SK-N-MC (cell line): ENCODE measurements at places on chromosomes 11 and 22.

DNA sequence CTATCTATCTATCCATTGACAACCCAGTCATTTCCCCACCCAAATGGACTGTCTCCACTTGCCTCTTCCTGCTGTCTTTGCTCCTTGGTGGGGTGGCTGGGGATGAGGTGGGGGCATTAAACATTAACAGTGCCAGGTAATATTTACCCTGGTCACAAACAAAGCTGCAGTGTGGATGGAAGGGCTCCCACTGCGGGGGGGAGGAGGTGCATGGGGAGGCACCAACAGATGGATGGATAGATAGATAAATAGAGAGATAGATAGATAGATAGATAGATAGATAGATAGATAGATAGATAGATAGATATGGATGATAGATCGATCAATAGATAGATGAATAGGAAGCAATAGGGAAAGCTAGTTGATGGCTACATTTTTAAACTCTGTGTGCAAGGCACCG is 2.3 kb upstream of the FXYD2 start:
- no peak for DNase-seq

DNA sequence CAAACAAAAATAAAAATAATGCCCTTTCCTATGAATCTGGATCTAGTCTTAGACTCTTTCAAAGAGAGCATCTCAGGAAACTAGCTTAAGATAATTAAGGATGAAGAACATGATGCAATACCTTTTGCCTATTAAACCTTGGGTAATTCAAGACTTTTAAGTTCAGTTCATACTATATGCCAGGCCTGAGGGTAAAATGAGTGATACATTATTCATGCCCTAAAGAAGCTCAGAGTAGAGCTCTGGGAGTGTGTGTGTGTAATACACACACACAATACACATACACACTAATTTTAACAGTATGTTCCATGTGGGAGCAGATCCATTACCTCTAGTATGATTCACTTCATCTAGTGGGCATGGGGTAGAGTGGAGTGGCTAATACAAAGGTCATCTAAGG is 651.4 kb upstream of the CHORDC1 start:
- DNase-seq, result peak; percentile 83

GRCh38 chr22:19943082-19944026 is 1.7 kb upstream of the TXNRD2 start:
- peak; percentile 70 for DNase-seq

- DNase-seq, result no peak
Measured at GRCh38 chr22:42288791-42289190, 18.3 kb upstream of the TCF20 start.

GRCh38 chr11:103920933-103921332 is 115.5 kb upstream of the DDI1 start:
- no peak for DNase-seq

- no peak for DNase-seq
Measured at GRCh38 chr11:133228471-133229329, 303.6 kb downstream of the OPCML start.

DNA sequence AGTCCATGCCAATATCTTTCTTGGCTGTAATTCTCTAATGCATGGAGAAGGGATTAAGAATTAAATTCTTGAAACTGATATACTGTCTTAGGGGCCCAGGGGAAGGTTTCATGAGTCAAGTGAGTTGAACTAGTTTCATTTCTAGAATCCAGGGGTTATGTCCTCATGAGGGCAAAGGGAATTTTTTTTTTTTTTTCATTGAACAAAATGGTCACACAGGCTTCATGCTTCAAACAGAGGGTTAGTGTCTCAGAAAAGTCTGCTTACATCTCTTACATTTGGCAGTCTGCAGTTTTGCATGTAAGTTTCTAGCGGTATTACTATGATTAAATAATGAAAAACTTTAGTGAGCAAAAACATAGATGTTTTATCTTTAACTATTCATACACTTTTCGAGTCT is 32.9 kb downstream of the PPME1 start:
- no peak for DNase-seq

DNA sequence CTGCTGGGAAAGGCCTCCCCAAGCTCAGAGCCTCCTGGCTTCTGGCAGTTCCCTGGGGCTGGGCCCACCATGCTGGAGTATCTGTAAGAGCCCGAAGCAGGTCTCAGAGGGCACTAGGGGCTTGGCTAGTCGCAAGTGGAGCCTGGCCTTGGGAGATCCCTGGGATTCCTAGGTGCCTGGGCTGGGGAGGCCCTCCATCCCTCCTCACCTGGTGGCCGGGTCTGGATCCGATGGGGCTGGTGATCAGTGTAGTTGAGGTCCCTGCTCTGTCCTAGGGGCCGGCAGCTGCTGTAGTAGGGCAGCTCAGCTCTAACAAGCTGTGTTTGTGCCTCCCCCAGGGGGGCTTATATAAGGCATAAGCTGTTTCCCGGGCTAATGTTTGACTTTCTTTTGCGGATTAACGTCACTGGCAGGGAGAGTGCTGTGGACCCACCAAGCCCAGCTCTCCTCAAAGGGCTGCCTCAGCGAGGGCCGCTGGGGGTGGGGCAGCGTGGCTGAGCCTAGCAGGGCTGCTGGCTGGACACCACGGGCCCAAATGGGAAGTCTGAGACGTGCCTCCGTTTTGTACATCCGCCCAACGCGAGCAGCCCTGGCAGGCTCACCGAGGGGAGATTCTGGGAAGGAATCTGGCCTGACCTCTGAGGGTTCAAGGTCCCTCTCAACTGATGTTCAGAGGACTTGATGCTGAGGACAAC is at the start of gene SLC22A8:
SLC22A8 (minus strand) TSS at position 321 of the 695 bp plus-strand sequence. CDS start 883 bp downstream, outside the sequence.
- no peak for DNase-seq

GRCh38 chr11:48261600-48261999 is 2.1 kb upstream of the OR4X1 start:
- DNase-seq, result no peak

GRCh38 chr22:20725987-20726558 is 47.8 kb upstream of the SERPIND1 start:
- no peak for DNase-seq

GRCh38 chr22:20550057-20550817 is 42.8 kb downstream of the MED15 start:
- DNase-seq, result no peak

- DNase-seq, result no peak
Measured at GRCh38 chr11:117573326-117573725, 223.7 kb downstream of the DSCAML1 start.

- no peak for DNase-seq
Measured at GRCh38 chr11:61983419-61983818, 16.0 kb upstream of the FTH1 start.

- DNase-seq, result no peak
Measured at GRCh38 chr11:72700146-72700545, 25.9 kb upstream of the PDE2A start.

DNA sequence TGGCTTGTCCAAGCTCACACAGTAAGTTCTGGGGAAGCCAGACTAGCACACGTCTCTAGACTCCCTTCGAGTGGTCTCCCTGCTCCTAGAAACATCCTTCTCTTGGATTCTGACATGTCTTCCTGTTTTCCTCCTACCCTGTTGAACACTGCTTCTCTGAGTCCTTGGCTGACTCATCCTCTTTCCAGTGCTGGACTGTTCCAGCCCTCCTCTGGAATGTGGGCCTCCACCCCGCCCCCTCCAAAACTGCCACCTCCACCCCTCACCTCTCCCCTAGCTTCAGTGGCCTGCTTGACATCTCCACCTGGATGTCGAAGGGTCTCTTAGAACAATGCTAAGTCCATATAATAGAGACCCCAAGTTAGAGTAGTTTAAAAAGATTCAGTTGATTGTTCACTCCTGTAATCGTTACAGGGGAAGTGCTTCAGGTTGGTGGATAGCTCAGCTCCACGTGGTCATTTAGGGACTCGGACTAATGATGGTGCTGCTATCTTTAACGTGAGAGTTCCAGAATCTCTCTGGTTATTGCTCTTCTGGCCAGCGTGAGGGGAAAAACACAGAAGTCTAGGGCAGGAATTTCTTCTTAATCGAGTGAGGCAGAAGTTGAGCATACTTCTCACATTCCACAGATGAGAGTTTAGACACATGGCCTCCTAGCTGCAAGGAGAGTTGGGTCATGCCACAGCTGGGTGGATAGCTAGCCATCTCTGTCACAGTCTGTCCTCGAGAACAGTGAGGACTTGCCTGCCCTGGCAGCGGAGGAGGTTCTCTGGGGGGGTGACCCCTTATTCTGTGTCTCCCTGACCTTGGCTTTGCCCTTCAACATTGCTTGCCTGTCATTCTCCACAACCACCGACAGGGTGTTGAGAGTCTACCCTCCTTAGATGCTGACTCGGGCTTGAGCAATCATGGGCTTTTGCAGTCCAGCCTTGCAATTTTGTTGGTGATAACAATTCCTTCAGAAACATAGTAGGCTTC is 4.7 kb upstream of the C11orf96 start:
- no peak for DNase-seq

- no peak for DNase-seq
Measured at GRCh38 chr22:46619830-46620501, at the start of gene GRAMD4. TSS of gene GRAMD4 (plus strand) at chr22:46620386. CDS start at chr22:46626800, 6,414 bp downstream.

DNA sequence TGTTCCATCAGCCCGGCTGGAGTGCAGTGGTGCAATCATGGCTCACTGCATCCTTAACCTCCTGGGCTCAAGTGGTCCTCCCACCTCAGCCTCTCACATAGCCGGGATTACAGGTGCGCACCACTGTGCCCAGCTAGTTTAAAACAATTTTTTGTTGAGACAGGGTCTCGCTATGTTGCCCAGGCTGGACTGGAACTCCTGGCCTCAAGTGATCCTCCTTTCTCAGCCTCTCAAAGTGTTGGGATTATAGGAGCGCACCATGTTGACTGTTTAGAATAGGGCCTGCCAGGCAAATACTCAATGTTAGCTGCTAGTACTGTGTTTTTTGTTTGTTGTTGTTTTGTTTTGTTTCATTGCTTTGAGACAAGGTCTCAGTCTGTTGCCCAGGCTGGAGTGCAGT is 66.4 kb downstream of the ARHGAP8 start:
- DNase-seq, result no peak

DNA sequence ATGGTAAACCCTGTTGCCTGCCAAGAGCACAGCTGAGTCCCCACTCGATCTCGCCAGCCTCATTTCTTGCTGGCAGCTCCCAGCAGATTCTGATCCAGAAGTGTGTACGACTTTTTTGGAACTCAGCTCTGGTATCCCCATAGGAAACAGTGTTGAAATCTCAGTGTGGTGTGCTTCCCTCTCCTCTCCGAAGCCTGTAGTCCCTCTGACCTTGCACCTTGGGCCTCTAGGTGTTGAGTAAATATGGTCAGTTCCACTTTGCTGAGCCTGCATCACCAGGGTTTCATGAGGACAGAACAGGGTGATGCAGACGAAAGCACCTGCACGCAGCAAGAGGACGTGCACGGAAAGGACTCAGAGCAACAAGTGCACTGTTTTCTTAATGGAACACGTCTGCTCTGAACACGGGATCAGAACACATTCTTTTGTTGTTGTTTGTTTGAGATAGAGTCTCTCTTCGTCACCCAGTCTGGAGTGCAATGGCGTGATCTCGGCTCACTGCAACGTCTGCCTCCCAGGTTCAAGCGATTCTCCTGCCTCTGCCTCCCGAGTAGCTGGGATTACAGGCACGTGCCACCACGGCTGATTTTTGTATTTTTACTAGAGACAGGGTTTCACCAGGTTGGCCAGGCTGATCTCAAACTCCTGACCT is 3.8 kb upstream of the CPT1A start:
- DNase-seq, result no peak

GRCh38 chr22:48204296-48204695 is 1441.8 kb downstream of the TBC1D22A start:
- DNase-seq, result no peak

GRCh38 chr22:36478966-36479365 is 2.5 kb downstream of the TXN2 start:
- no peak for DNase-seq

GRCh38 chr11:113664069-113664980 is 41.8 kb downstream of the TMPRSS5 start:
- no peak for DNase-seq

DNA sequence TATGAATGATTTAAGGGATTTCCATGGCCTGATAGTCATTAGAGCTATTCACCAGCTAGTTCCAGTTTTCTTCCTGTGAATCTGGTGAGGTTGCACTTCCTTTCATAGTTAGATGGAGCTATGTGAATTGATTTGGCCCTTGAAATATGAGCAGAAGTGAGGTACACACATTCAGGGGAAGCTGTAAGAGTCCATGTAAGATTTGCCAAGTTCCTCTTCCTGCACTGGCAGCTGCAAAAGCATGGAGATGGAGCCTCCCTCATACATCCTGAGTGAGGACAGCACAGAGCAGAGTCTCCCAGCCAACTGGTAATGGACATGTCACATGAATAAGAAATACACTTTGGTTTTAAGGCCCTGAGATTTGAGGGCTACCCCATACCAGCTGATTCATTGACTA is 111.7 kb downstream of the CD44 start:
- DNase-seq, result no peak

DNA sequence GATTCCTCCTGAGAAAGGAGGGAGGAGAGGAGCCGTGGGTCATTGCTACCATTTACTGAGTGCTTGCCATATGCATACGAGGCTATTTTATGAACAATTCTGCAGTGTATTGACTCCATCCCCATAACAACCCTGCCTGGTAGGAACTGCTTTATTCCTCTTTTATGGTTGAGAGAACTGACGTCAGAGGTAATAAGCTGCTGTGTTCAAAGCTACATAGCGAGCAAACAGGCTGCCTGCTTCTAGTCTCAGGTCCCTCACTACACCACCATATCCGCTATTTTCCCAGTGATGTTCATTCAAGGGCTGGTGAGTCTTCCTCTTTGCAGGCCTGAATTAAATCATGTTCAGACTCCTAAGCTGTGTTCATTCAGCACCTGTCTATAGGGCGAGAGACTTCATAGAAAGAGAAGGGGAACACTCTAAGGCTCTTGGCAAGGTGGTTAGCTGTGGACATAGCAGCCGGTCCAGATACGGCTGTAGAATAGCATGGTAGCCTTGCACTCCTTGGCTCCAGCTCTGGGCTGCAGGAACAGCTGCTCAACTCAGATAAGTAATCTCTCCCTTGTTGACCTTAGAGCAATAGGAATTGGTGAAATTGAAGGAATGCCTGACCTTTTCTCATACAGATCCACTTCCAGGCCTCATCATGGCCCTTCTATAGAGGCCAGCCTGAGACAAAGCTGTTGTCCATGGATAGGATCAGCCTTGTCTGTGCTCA is 82.6 kb downstream of the MICAL2 start:
- no peak for DNase-seq

GRCh38 chr22:46131151-46131587 is 19.2 kb upstream of the PPARA start:
- no peak for DNase-seq

- DNase-seq, result no peak
Measured at GRCh38 chr22:22717664-22718063, 73.2 kb downstream of the GGTLC2 start.

GRCh38 chr22:40855979-40856512 is 393 bp downstream of the ST13 start:
- no peak for DNase-seq

- DNase-seq, result no peak
Measured at GRCh38 chr11:88249706-88250105, 74.5 kb upstream of the RAB38 start.

- DNase-seq, result no peak
Measured at GRCh38 chr22:39718206-39718605, 147.7 kb downstream of the CACNA1I start.
